ENCODE measurements at places on chromosomes 16 and 17.

- no peak for DNase-seq
Observed at GRCh38 chr16:23252310-23252709, 49.8 kb upstream of the SCNN1B start.

- no peak for DNase-seq
Observed at GRCh38 chr16:31099860-31100638, 5.5 kb upstream of the VKORC1 start.

DNA sequence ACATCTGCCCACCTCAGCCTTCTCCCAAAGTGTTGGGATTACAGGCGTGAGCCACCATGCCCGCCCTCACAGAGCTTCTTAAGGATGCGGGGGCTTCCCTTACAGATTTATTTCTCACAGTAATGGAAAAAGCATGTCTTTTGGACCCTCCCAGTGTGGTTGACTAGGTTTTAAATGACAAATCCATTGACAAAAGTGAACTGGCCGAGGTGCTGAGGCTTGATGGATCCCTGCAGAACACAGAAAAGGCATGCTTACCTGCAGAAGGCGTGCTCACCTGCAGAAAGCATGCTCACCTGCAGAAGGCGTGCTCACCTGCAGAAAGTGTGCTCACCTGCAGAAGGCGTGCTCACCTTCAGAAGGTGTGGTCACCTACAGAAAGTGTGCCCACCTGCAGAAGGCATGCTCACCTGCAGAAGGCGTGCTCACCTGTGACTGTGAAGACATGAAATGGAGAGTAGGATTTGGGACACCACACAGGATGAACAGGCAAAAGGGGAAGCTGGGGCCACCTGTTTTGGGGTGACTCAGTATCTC is 15.1 kb upstream of the BBS2 start:
- DNase-seq = no peak

DNA sequence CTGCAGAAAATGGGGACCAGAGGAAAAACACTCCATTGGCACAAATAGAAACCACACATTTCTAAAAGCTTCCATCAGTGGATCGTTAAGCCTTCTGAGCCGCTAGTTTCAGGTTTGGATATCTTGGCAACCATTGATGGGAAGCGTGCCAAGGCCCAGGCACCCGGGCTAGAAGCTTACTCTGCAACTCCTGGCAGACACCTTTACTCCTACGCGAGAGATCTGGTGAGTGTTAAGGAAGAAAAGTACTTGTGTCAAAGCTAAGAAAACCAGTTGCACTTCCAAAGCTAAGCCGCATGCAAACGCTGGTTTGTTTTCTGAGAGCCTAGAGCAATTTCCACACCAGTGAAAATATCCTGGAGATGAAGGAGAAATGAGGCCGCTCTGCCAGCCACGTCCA is 472.4 kb downstream of the PMP22 start:
- DNase-seq = no peak

DNA sequence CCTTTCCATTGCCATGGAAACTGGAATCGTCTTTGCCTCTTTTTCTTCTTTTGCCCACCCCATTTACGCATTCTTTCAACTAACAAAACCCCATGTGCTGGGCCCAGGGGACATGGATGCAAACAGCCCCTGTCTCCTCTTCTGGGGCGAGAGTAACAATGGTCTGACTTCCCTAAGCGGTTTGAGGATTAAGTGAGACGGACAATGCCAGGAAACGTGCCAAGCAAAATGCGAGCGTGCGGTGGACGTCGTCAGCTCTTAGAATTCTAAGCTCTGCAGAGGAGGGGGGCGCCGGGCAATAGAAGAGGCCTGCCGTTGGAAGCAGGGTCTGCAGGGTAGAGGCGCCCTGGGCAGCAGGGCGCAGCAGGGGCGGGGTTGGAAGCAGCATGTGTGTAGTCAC is 42.4 kb upstream of the JPH3 start:
- no peak for DNase-seq

DNA sequence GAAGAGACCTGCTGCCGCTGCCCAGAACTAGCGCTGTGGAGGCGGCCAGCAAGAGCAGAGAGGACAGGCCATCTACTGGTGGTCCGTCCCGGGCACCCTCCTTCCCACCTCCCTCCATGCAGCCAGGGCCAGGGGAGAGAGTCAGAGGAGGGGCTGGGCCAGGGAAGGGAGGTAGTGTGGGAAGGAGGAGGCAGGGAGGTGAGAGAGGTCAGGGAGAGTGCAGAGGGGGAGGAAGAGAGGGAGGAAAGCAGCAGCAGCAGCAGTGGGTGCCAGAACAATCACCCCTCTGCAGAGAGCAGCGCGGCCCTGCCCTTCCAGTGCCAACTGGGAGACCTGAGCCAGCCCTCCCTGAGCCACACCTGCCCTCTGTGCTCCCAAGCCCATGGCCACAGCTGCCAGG is 6.6 kb downstream of the C16orf95 start:
- DNase-seq = no peak

DNA sequence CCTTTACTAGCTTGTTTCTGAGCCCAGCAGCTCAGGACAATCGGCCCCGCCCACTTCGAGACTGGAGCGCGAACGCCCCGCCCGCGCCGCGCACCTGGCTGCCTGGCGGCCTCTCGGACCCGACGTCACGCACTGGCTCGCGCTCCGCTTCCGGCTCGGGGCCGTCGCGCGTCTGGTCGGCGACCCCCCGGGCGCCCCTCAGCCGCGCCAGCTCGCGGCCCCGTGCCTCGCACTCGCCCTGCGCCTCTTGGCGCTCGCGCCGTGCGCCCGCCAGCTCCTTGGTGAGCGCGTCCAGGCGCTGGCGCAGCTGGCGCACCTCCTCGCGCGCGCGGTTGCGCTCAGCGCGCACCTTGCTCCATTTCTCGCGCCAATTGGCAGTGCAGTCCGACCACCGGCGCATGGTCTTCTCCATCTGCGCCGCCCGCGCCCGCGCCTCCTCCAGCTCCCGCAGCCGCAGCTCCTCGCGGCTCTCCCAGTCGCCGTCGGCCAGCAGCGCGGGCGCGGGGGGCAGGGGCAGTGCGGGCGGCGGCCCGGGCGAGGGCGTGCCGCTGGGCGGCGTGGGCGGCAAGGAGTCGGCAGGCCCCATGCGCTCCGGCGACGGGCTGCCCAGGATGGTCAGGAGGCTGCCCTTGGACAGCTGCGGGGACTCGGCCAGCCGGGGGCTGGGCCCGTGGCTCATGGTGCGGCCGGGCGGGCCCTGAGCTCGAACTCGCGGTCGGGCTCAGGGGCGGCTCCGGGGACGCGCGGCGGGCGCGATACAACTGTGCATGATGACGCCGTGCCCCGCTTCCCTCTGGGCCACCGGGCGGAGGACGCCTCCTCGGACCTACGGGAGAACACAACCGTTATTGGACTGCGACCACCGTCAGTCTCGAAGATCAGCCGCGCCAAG is 7.6 kb downstream of the CCDC102A start:
- DNase-seq = no peak

- no peak for DNase-seq
Observed at GRCh38 chr16:75294773-75295459, 43.5 kb upstream of the BCAR1 start.

GRCh38 chr17:50272246-50272645 is 2.0 kb upstream of the TMEM92 start:
- no peak for DNase-seq

- no peak for DNase-seq
Observed at GRCh38 chr17:40378966-40379365, 14.4 kb upstream of the GJD3 start.

DNA sequence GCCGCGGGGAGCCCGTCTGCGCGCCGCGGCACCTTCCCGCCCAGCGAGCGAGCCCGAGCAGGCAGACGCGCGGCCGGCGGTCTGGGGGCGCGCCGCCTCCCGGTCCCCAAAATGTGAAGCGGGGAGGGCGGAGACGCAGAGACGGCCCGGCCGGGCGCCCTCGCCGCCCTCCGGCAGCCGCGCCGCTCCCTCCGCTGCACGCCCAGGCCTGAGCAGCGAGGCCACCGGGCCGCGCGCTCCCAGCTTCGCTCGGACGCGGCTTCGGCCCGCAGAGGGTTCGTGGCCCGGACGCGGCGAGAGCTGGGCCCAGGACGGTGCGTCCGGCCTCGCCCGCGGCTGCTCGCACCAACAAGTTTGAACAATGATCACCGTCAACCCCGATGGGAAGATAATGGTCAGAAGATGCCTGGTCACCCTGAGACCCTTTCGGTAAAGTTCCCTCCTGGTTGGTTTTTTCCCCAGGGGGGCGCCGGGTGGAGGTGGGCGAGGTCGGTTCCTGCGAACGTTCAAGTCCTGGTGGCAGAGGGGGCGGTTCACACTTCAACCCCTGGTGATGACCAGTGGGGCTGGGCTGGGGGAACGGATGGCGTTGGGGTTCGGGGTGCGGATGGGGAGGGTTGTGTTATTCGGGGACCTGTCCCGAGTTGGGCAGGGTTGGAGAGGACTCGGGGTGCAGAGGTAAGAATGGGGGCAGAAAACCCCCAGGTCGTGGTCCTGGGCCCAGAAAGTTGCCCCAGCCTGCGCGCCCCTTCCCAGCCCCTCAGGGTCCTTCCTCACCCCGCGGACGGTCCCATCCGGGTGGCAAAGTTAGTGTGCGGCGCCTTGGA is 678 bp downstream of the MGAT5B start:
- DNase-seq = no peak

DNA sequence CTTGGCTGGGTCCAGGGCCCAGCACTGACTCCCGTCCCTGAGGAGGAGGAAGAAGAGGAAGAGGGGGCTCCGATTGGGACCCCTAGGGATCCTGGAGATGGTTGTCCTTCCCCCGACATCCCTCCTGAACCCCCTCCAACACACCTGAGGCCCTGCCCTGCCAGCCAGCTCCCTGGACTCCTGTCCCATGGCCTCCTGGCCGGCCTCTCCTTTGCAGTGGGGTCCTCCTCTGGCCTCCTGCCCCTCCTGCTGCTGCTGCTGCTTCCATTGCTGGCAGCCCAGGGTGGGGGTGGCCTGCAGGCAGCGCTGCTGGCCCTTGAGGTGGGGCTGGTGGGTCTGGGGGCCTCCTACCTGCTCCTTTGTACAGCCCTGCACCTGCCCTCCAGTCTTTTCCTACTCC is 8.5 kb downstream of the HIRIP3 start:
- no peak for DNase-seq

DNA sequence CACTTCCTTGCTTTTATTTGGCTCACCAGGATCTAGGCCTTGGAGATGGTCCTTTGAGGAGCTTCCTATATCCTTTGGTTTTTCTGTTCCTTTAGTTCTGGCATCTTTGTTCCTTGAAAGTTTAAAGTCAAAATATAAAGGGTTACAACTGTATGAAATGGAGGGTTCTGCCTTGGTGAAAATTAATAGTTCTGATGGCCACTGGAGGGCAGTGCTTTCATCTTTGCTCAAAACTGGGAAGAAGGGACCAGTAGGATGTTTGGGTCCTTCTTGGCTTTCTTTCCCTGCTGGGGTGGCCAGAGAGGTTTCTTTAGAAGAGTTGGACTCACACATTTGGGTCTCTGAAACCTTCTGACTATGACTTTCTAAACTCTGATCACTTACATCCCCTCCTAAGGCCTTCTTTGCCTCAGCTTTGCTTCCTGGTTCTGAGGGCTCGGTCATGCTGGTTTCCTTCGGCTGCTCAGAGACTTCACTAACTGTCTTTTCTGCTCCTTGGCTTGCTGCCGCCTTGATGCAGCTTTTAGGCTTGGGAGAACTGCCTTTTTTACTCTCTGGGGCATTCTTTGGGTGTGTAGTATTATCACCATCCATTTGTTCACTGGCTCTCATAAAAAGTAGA is 10.9 kb upstream of the ITGA2B start:
- no peak for DNase-seq

DNA sequence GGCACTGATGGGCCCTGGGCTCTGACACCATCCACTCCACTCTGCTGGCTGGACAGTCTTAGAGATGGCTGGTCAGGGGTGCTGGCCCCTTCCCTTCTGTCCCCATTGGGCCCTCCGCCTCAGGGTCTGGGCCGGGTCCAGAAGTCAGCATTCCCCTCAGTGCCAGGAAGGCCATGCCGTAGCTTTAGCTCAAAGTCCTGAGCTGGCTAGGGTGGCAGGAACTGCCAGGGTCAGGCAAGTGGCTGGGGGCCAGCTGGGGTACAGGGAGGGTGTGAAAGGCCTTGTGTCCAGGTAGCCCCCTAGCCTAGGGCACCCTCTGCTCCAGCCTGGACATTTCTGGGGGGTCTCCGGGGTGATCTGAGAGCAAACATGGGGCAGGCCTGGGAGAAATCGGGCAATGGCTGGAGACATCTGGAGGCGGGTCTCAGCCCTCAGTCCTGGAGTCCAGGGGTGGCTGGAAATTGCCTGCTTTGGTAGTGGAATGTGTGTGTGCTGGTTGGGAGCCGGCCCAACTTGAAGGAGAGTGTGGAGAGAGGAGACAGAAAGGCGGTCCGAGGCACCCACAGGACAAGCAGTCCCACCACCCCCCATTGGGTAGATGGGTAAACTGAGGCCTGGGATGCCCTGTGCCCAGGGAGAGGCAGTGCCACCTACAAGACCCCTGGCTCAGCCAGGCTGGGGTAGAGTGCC is 32.5 kb downstream of the TPSG1 start:
- no peak for DNase-seq

GRCh38 chr16:4033951-4034350 is 82.3 kb downstream of the ADCY9 start:
- no peak for DNase-seq

DNA sequence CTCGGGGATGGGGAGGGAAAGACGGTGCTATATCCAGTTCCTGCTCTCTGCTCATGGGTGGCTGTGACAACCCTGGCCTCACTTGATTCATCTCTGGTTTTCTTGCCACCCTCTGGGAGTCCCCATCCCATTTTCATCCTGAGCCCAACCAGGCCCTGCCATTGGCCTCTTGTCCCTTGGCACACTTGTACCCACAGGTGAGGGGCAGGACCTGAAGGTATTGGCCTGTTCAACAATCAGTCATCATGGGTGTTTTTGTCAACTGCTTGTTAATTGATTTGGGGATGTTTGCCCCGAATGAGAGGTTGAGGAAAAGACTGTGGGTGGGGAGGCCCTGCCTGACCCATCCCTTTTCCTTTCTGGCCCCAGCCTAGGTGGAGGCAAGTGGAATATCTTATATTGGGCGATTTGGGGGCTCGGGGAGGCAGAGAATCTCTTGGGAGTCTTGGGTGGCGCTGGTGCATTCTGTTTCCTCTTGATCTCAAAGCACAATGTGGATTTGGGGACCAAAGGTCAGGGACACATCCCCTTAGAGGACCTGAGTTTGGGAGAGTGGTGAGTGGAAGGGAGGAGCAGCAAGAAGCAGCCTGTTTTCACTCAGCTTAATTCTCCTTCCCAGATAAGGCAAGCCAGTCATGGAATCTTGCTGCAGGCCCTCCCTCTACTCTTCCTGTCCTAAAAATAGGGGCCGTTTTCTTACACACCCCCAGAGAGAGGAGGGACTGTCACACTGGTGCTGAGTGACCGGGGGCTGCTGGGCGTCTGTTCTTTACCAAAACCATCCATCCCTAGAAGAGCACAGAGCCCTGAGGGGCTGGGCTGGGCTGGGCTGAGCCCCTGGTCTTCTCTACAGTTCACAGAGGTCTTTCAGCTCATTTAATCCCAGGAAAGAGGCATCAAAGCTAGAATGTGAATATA is 4.8 kb upstream of the LASP1NB start:
- no peak for DNase-seq

GRCh38 chr17:81167638-81168037 is 1.6 kb upstream of the AATK start:
- no peak for DNase-seq

- no peak for DNase-seq
Observed at GRCh38 chr16:10090816-10091215, 91.4 kb downstream of the GRIN2A start.
